GM18507 (cell line): ENCODE measurements at places on chromosomes 1 and 21.

GRCh38 chr21:38987633-38988508 lies 182.1 kb downstream of the ETS2 start:
- no peak for DNase-seq

DNA sequence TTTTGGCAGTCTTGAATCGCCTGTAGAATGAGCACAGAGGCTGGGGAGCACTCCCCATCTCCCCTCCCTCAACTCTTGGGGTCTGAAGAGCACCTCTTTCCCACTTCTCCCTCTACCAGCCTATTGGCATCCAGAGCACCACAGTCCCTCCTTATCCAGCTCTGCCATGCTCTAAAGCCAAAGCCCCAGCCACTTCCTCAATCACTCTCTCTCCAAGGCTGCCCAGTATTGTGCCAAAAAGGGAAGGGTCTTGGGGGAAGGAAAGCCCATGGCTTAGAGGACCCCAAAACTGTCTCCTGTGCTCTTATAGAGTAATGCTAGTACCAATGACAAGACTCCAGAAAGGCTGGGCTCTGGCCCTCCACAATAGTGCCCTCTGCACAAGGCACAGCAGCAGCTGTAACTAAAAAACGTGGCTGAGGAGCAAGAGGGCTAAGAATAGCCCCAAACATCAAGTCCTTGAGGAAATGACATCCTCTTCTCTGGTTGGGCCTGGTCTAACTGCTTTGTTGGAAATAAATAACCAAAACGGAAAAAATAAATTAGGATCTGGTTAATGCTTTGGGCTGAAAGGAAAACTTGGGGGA lies 28.4 kb downstream of the SLC27A3 start:
- DNase-seq: no peak

GRCh38 chr1:9618909-9619679 lies 30.4 kb downstream of the TMEM201 start:
- no peak for DNase-seq

DNA sequence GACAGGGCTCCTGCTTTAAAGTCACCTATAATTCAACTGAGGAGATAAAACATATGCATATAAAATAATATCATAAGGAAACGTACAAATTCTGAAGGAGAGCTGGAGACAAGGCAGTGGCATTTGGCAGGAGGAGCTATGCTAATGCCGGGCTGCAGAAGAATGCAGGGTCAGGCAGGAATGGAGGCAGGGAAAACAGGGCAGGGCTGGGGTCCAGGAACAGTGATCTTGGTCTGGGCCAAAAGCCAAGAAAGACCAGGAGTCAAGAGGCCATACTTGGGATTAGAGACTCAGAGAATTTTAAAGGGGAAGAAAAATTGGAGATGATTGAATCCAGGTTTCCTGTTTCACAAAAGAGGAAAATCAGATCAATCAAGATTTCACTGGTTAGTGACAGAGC lies 20.0 kb upstream of the BRDT start:
- DNase-seq: no peak

- no peak for DNase-seq
Observed at GRCh38 chr21:22352088-22352487, 1353.9 kb downstream of the NCAM2 start.

DNA sequence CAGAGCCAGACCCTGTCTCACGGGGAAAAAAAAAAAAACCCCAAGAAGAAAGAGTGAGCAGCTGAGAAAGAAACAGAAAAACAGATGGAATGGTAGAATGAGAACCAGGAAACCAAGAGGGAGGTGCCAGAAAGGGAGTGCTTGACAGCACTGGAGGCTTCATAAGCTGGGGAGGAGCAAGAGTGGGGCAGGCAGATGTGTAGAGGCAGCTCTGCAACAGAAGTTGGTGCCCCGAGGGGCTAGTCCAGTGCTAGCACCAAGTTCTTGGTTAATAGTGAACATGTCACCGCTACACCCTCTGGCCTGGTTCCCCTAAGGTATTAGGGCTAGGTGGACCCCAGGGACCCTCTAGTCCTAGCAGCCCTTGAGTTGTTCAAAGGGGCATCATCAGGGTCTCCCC lies 98.0 kb downstream of the TGFBR3 start:
- DNase-seq: no peak

- no peak for DNase-seq
Observed at GRCh38 chr1:151802372-151802771, 2.8 kb downstream of the LINGO4 start.

GRCh38 chr1:68145418-68146126 lies 86.8 kb downstream of the WLS start:
- DNase-seq: no peak

GRCh38 chr1:204670152-204670927 lies 15.2 kb downstream of the LRRN2 start:
- DNase-seq: no peak

DNA sequence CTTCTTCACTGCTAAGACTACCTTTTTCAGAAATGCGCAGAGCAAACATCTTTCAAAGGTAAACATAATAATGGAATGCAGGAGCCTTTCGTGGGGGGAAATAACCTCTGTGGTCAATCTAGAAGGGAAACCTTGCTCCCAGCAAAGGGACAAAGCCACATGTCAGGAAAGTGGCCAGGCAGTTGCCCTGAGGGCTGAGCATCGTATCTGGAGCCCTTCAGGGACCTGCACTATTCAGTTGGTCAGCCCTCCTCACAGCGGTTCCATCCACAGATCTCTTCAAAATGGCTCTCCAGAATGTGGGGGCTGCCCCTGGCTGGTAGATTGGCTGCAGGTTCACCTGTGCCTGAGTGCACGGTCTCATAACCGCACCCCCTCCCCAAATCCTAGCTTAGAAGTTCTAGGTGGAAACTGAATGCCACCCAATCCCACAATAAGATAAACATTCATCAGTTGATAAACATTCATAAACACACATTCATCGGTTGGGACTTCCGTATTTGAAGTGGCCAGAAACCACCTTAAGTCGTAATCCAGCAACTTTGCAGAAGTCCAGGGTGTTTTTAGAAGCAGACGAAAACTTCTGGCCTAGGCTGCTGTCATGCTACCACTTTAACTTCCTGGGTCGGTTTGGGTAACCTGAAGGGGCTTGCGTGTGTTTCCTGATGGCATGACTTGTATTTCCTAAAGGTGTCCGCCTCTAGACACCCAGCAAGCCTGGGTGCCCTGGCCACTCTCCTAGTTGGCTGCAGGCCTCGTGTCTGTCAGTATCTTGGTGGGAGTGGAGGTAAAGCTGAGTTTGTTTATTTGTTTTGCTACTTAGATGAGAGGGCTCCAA lies 50.5 kb downstream of the RASSF5 start:
- DNase-seq: no peak

GRCh38 chr21:38646213-38646837 lies 148.0 kb upstream of the ERG start:
- no peak for DNase-seq

DNA sequence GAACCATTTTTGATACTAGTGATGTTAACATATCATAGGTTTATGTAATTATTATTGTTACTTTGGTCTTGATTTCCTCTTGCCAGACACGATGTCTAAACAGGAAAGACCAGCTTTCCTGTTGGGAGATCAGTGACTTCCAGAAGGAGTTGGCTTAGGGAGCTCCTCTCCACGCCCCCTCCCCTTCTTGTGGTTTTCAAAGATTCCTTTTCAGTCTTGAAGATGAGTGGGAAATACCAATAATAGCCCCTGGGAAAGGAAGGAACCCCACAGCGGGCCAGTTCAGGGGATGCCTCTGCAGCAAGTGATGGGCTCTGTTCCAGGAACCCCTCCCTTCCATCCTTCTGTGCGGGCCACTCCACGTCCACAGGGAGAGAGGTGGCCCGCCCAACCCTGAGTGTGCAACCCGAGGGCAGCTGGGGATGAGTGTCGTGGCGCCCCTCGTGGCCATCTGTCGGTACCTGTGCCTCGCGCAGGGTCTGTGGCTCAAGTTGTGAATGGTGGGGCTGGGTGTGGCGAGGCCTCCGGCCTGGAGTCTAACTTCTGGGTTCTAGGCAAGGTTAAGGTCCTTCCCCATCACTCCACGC lies 65.7 kb downstream of the TLR5 start:
- DNase-seq: no peak
